ENCODE measurements at places on chromosomes 2 and 18.

DNA sequence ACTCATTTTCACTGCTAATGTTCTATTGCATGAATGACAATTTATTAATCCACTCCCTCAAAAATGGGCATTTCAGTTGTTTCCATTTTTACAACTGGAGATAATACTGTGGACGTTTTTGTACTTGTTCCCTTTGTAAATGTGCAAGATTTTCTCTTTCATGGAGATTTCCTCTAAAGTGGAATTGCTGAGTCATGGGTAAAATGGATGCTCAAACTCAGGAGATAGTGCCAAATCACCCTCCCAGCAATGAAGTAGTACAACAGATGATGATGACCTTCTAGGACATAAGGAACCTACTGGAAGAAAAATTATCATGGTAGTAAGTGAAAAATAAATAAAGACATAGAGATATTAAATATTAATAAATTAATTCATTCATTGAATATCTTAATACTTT is 460.8 kb upstream of the CHST9 start:
- no peak for DNase-seq

DNA sequence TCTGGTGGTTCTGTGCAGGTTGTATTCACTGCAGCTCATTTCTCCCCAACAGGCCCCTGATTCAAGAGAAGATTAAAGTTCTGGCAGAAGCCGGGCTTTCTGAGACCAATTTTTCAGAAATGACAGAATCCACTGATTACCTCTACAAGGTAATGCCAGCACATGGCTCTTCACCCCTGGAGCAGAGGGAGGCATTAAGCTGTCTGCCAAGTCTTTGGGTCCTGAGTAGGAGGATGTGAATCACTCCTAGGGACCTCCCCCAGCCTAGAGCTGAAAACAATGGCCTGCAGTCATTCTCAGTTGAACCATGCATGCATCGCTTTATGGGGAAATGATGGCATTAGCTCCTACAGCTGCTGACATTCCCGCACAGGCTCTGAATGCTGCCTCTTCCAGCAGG is 20.5 kb upstream of the RPL37A start:
- no peak for DNase-seq

GRCh38 chr18:8607776-8608742 is 1.2 kb upstream of the RAB12 start:
- DNase-seq, result no peak

GRCh38 chr2:130373808-130374365 is 18.0 kb downstream of the PTPN18 start:
- DNase-seq, result no peak

GRCh38 chr2:73762571-73762970 is 17.3 kb downstream of the DUSP11 start:
- no peak for DNase-seq

DNA sequence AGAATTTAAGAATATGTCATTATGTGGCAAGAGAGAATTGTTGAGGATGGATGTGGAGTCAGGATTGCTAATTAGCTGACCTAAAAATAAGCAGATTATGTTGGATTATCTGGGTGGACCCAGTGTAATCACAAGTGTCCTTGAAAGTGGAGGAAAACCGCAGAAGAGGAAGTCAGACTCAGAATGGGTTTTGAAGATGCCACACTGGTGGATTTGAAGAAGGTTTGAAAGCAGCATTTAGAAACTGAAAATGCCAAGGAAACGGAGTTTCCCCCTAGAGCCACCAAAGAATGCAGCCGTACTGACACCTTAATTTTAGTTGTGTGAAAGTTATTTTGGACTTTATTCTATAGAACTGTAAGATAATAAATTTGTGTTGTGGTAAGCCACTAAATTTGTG is 41.6 kb upstream of the DPP10 start:
- DNase-seq, result no peak

DNA sequence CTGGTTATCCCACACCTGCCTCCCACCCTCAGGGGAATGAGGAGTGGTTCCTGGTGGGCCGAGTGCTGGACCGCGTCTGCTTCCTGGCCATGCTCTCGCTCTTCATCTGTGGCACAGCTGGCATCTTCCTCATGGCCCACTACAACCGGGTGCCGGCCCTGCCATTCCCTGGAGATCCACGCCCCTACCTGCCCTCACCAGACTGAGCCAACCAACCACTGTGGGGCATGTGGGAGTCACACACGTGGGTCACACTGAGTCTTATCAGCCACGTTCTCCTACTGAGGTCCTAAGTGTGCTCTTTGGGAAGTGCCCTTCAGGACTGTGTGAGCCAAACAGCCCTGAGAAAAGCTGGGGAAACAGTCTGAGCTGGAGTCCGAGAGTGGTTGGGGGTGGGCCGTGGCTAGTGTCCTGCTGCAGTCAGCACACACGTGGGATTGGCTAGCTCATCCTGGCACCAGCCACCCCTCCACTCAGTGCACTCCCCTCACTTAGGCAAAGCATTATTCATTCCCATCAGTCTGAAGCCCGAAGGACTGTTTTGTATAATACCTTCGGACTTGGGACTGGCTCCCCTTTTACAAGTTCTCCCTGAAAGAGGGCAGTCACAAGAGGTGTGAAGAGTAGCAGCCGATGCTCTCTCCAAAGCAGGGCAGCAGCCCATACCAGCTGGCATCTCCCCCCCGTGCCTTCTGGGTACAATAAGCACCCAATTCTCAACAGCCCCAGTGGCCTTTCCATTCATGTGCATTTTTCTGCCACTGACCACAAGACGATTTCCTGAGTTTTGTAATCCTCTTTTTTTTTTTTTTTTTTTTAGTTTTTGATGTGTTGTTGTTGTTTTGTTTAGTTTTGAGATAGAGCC is 4.6 kb downstream of the TIGD1 start:
- no peak for DNase-seq

DNA sequence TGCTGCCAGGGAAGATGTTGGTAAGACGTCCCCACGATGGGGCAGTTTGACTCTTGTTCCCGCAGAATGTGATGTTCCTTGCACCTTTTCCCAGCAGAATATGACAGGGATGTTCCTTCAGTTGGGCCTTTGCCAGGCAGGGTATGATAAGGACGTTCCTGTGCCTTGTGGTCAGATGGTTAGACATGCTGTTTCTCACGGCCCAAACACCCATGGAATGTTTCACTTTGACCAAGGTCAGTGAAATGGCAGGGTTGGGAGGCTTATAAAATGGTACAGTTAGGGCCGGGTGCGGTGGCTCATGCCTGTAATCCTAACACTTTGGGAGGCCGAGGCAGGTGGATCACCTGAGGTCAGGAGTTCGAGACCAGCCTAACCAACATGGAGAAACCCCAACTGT is 40.3 kb upstream of the YPEL5 start:
- no peak for DNase-seq

DNA sequence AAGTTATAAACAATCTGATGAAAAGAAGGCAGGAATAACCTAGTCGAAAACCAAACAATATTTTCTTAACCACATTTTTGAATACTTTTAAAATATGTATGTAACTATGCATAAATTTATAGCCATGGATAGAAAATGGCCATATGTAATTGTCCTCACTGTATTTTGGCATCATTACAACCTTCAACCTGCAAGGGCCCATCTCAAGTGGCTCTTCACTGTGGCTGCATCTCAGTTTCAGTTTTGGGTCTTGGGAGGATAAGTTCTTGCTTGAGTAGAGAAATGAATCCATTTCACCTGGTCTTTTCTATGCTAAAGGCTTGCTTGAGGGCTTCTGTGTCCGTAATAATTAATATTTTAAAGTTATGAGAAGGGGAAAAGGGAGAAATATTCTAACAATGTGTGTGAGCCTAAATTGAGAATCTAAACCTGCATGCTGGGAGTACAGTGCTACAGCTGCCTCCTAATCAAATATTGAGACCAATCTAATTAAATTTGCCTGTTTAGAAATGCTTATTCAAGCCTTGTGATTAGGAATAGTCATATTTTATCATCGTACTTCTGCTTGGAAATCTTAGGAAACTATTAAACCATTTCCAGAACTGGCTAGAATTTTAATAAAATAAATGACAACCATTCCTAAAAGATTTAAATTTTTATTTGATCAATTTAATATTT is 92.5 kb downstream of the EML4 start:
- no peak for DNase-seq

Data from nucleus accumbens (tissue), 56 donors.